ENCODE measurements at places on chromosomes 1 and 21. TPM values are rescaled to one million over a fixed set of nuclear protein-coding genes. Genes with fewer than 3 reads are reported as not detected.

Gene TRIM45
- 7.0 TPM for total RNA-seq

Gene LAX1
- total RNA-seq, result not detected

Gene IRF6
- 21.3 TPM for total RNA-seq

Gene ANGPTL1
- total RNA-seq, result not detected

Gene RGS13
- total RNA-seq, result not detected

Gene FNDC5
- total RNA-seq, result 5.5 TPM

Gene CFAP45
- total RNA-seq, result 1.0 TPM

Gene APCS
- total RNA-seq, result not detected

DNA sequence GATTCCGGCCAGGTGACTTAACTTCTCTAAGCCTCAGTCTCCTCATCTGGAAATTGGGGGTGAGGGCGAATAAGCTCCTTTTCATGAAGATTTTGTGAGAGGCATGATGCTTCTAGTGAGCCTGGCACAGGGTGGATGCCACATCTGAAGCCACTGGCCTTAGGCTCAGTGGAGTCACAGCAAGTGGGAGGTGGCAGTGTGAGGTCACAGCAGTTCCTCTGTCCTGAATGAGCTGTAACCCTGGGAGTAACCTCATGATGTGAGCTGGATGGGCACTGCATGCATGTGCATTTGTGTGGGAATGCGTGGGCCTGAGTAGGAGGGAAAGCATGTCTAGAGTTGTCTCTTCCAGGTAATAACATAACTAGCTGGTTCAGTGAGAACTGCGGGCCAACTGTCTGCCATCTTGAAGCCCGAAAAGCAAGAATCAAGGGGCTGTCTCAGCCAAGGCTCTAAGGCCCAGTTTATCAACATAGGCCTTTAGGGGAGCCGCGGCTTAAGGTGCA lies 27.0 kb upstream of the HTR1D start:
- H3K4me1 ChIP-seq, result no peaks in the 10 kb centered on the region
- H3K4me3 ChIP-seq, result no peak overlapping the region
- H3K27me3 ChIP-seq, result no peaks in the 10 kb centered on the region
- H3K27ac ChIP-seq, result no peak overlapping the region
- H3K36me3 ChIP-seq, result no peaks in the 10 kb centered on the region
- DNase-seq, result no peak

- no peak overlapping the region for H3K4me3 ChIP-seq
- H3K27me3 ChIP-seq, result no peaks in the 10 kb centered on the region
- no peaks in the 10 kb centered on the region for H3K36me3 ChIP-seq
Measured at GRCh38 chr1:192732787-192733186, 76.1 kb upstream of the RGS2 start.

GRCh38 chr21:33036430-33037162 lies 10.9 kb downstream of the OLIG2 start:
- DNase-seq, result no peak
- no peaks in the 10 kb centered on the region for H3K36me3 ChIP-seq
- no peak overlapping the region for H3K27ac ChIP-seq

- H3K36me3 ChIP-seq, result peaks cover 39% of the 10 kb centered on the region
- peaks cover 40% of the 10 kb centered on the region for H3K4me1 ChIP-seq
- no peak for DNase-seq
Measured at GRCh38 chr1:173866413-173867115, 1.2 kb downstream of the GAS5 start.

DNA sequence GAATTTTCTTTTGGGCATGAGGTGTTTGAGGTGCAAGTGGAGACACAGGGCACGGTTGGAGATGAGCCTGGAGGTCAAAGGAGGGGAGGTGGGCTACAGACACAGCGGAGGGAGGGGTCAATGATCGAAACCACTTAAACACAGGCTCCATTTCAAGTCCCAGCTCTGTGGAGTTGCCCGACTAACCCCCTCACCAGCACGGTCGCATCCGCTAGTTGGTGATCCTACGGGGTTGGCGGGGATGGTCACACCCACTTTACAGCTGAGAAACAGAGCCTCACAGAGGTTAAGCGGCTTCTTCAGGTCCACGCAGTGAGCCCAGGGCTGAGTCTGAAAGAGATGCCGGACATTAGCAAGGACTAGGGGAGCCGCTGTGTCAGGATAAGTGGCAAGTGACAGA lies 60.1 kb upstream of the RUNX3 start:
- DNase-seq, result no peak
- H3K27me3 ChIP-seq, result peaks cover 13% of the 10 kb centered on the region
- H3K4me1 ChIP-seq, result peaks cover 18% of the 10 kb centered on the region
- H3K27ac ChIP-seq, result no peak overlapping the region
- no peak overlapping the region for H3K4me3 ChIP-seq
- peaks cover 9% of the 10 kb centered on the region for H3K36me3 ChIP-seq

DNA sequence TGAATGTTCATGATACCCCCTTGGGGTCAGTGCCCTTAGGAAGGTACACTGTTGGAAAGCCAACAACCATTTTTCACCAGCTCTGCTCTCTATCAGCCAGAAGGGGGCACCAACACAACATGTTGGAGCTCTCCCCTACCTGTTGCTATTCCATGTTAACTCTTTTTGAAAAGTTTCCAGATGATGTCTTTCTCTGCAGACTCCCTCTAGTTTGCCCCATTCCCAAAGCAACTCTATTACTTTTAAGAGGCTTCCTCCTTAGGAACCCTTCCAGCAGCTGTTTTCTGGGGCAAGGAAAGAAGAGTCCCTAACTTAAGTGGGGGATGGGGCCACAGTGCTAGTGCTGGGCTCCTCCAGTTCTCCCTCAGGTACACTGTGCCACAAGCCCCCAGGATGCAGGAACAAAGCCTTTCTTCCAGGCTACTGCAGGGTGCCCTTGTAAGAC lies 22.9 kb upstream of the NDC1 start:
- peaks cover 10% of the 10 kb centered on the region for H3K36me3 ChIP-seq
- H3K27me3 ChIP-seq, result peaks cover 6% of the 10 kb centered on the region
- DNase-seq, result peak; percentile 53
- peaks cover 5% of the 10 kb centered on the region for H3K4me1 ChIP-seq
- H3K27ac ChIP-seq, result no peak overlapping the region

DNA sequence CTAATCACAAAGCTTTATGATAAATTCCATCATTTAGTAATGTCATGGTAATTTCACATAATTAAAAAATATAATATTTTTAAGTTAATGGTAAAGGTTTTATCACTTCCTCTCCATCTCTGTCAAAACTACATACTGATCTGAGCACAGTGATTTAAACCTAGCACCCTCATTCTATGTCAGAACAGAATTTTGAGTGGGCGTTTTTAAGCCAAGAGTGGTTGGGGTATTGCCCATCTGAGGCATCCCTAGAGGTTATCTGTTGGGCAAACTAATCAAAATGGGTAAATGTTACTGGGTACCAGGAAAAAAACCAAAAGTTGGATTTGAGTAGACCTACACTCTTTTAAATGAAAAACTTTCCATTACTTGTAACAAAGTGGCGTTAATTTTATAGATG lies 100.7 kb upstream of the GFI1 start:
- peaks cover 2% of the 10 kb centered on the region for H3K27me3 ChIP-seq
- no peak for DNase-seq
- H3K27ac ChIP-seq, result no peak overlapping the region
- no peaks in the 10 kb centered on the region for H3K4me1 ChIP-seq
- peaks cover 21% of the 10 kb centered on the region for H3K36me3 ChIP-seq

- H3K27me3 ChIP-seq, result no peaks in the 10 kb centered on the region
- no peaks in the 10 kb centered on the region for H3K4me1 ChIP-seq
- H3K4me3 ChIP-seq, result no peak overlapping the region
- no peak for DNase-seq
- H3K36me3 ChIP-seq, result no peaks in the 10 kb centered on the region
Measured at GRCh38 chr1:203264052-203264501, 34.6 kb upstream of the CHIT1 start.

- peak overlapping the region; percentile 35 for H3K4me3 ChIP-seq
- no peak overlapping the region for H3K27ac ChIP-seq
- peaks cover 8% of the 10 kb centered on the region for H3K4me1 ChIP-seq
- no peak for DNase-seq
- peaks cover 60% of the 10 kb centered on the region for H3K36me3 ChIP-seq
Measured at GRCh38 chr1:16451841-16452528, 11.5 kb downstream of the NECAP2 start.

DNA sequence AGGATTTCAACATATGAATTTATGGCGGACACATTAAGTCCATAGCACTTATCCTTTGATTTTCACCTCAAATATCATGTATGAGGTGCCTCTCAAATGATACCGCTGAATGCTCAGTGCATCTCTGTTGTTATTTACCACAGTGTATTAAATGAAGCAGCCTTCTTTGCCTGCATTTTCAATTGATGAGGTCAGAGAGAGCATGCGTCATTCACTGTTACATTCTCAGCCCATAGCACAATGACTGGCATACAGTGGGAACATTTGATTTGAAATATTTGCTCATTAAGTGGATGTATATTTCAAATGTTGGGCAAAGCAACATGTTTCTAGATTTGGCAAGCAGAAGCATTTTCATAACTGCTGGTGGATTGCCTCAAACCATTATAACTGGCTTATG lies 45.7 kb downstream of the LRRC7 start:
- H3K27me3 ChIP-seq, result no peaks in the 10 kb centered on the region
- H3K27ac ChIP-seq, result no peak overlapping the region
- no peak for DNase-seq
- H3K4me3 ChIP-seq, result no peak overlapping the region
- H3K4me1 ChIP-seq, result no peaks in the 10 kb centered on the region
- H3K36me3 ChIP-seq, result no peaks in the 10 kb centered on the region

GRCh38 chr1:90486134-90486824 lies 230.8 kb downstream of the BARHL2 start:
- H3K4me3 ChIP-seq, result no peak overlapping the region
- no peaks in the 10 kb centered on the region for H3K4me1 ChIP-seq
- no peak overlapping the region for H3K27ac ChIP-seq
- no peaks in the 10 kb centered on the region for H3K27me3 ChIP-seq
- H3K36me3 ChIP-seq, result no peaks in the 10 kb centered on the region
- no peak for DNase-seq

GRCh38 chr21:26377111-26377694 lies 195.9 kb downstream of the CYYR1 start:
- peaks cover 2% of the 10 kb centered on the region for H3K27me3 ChIP-seq
- peaks cover 3% of the 10 kb centered on the region for H3K4me1 ChIP-seq
- no peak overlapping the region for H3K27ac ChIP-seq

DNA sequence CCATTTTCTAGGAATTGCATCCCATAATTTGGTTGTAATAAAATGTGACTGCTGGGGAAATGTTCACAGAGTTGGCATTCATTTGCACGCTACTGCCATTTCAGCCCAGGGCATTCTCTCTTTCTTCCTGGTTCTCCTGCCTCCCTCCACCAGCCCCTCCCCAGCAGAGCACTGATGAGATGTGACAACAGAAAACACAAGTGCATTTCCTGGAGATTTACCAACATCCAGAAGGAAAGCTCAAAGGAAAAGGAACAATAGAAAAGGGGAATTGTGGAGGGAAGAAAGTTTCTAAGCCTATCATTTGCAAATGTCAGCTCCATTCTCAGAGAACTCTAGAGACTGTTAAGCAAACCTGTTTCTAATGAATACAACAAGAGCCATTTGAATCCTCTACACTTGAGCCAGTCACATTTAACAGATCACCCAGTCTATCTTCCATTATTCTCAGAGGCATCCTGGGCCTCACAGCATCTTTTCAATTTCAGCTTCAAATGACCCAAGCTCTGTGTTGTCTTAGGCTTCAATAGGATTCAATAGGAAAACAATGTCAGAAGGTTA lies 395.6 kb upstream of the PBX1 start:
- peaks cover 2% of the 10 kb centered on the region for H3K4me1 ChIP-seq
- no peak overlapping the region for H3K4me3 ChIP-seq
- peaks cover 6% of the 10 kb centered on the region for H3K27me3 ChIP-seq
- H3K36me3 ChIP-seq, result no peaks in the 10 kb centered on the region

GRCh38 chr1:3702990-3703728 lies 49.1 kb upstream of the CCDC27 start:
- peaks cover 11% of the 10 kb centered on the region for H3K4me1 ChIP-seq
- H3K4me3 ChIP-seq, result no peak overlapping the region
- peaks cover 4% of the 10 kb centered on the region for H3K27me3 ChIP-seq
- no peak for DNase-seq

- no peak overlapping the region for H3K27ac ChIP-seq
- peak; percentile 36 for DNase-seq
- H3K4me3 ChIP-seq, result no peak overlapping the region
- no peaks in the 10 kb centered on the region for H3K4me1 ChIP-seq
Measured at GRCh38 chr1:19113697-19114092, 96.4 kb downstream of the UBR4 start.

DNA sequence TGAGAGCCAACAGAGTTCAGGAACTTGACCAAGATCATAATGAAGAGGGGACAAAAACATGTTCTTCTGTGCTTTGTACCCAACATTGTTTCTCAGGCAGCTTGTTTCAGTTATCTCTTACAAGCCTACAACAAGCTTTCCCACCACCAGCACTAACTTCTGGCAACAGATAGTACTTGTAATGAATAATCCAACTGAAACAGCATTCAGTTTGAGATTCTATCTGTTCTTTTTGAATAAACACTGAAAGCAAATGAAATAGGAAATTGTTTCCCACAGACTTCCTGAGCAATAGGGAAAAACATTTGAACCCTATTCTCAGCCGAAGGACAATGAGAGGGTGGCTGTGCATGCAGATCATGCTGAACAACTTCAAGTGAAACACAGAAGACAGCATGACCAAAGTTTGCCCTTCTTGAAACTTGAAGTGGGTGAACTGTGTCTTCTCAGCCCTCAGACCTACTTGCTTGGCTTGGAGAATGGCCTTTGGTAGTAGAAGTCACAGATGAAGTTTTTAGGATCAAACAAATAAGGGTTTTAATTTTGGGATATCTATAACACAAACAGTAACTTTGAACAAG lies 11.2 kb upstream of the HOOK1 start:
- no peak for DNase-seq
- no peak overlapping the region for H3K4me3 ChIP-seq
- H3K27ac ChIP-seq, result peak overlapping the region; percentile 10
- peaks cover 12% of the 10 kb centered on the region for H3K4me1 ChIP-seq

DNA sequence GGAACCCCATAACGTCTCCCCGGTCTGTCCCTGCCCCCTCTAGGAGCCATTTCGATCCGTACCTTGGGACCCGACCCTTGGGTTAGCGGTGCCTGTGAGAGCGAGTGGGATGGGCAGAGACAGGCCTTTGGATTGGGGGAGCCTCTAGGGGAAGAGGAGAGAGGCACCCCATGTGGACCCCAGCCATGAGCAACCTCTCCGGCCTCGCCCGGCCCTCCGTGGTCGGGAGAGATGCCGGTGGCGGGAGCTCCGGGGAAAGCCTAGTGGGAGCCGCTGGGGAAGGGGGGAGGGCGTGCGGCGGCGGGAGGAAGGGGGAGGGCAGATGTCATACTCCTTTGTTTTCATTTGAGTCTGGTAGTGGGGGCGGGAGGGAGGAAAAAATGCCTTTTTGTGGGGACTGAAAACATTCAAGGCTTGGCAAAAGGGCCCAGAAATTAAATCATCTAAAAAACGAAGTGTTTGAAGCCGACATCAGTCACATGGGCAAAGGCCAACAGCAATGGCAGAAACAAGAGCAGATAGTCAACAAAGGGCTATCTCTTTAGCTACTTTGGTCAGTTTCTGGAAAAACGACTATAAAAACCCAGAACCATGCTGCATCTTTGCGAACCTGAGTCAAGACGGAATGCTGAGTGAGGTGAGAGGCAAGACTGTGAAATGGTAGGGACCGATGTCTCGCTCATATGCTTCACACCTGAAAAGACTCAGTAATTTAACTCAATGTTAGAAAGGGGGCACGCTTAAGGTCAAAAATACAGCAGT lies 758 bp downstream of the PTBP2 start:
- peak; percentile 59 for DNase-seq
- H3K4me3 ChIP-seq, result peak overlapping the region; percentile 98
- peaks cover 6% of the 10 kb centered on the region for H3K27me3 ChIP-seq
